ENCODE measurements at places on chromosomes 7 and 10.

- peak; percentile 44 for DNase-seq
- no peaks in the 10 kb centered on the region for H3K36me3 ChIP-seq
- H3K27me3 ChIP-seq, result no peaks in the 10 kb centered on the region
- no peak overlapping the region for H3K27ac ChIP-seq
Measured at GRCh38 chr7:35241884-35242283, 12.0 kb downstream of the TBX20 start.

- no peak overlapping the region for H3K27ac ChIP-seq
- no peak overlapping the region for H3K4me3 ChIP-seq
- H3K27me3 ChIP-seq, result no peaks in the 10 kb centered on the region
- no peaks in the 10 kb centered on the region for H3K36me3 ChIP-seq
Measured at GRCh38 chr10:23345861-23346260, 1.3 kb upstream of the C10orf67 start.

GRCh38 chr7:4343272-4344247, 338.5 kb upstream of the FOXK1 start:
- H3K27ac ChIP-seq, result no peak overlapping the region
- H3K4me1 ChIP-seq, result no peaks in the 10 kb centered on the region
- H3K36me3 ChIP-seq, result no peaks in the 10 kb centered on the region
- no peak for DNase-seq
- no peak overlapping the region for H3K4me3 ChIP-seq

GRCh38 chr10:131746241-131746711, 154.5 kb upstream of the PPP2R2D start:
- H3K4me3 ChIP-seq, result no peak overlapping the region
- H3K36me3 ChIP-seq, result no peaks in the 10 kb centered on the region
- no peak for DNase-seq
- H3K4me1 ChIP-seq, result peaks cover 1% of the 10 kb centered on the region
- no peaks in the 10 kb centered on the region for H3K27me3 ChIP-seq
- H3K27ac ChIP-seq, result no peak overlapping the region

DNA sequence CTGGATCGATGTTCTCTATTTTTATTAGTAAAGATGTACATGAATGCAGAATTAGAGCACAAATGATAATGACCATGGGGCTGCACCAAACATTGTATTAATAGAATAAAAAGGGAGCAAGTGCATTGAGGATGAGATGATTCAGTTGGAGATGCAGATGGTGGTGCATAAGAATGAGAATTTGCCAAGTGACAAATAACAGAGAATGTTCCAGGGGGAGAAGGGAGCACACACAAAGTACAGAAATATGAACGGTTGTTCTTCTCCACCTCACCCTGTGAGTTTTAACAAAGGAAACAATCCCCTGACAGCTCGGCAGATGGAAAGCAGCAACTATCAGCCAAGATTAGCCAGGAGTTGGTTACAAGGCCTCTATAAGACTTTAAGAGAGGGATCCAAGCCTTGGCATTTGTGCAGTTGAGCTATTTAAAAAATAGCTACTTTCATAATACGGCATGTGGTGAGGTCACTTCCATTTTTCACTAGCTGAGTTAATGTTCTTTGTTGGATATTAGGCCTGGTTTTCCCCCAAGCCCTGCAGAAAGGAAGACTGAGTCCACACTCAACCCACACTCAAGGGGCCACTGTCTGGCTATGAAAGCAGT, 462.5 kb downstream of the TNS3 start:
- no peaks in the 10 kb centered on the region for H3K27me3 ChIP-seq
- no peaks in the 10 kb centered on the region for H3K4me1 ChIP-seq
- H3K27ac ChIP-seq, result no peak overlapping the region
- DNase-seq, result no peak
- no peak overlapping the region for H3K4me3 ChIP-seq

- no peak overlapping the region for H3K4me3 ChIP-seq
- H3K4me1 ChIP-seq, result no peaks in the 10 kb centered on the region
- H3K36me3 ChIP-seq, result no peaks in the 10 kb centered on the region
- no peak for DNase-seq
- H3K27ac ChIP-seq, result no peak overlapping the region
Measured at GRCh38 chr7:126685018-126685573, 567.6 kb downstream of the GRM8 start.

DNA sequence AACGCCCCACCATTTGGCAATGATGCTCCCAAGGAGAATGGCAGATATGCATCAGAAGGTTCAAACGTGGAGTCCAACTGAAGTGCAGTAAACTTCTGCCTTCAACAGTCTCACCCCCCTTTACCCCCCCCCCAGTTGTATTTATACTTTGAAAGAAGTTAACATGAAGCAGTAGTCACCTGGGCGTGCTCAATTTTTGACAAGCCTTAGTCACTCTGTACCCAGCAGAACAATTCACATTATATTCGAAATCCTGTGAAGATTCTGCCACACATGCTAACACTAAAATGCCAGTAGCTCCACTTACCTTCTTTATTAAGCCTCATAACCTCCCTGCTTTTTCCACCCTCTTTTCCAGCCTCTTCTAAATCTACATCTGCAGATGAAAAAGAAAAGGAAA, 894 bp downstream of the ATXN7L1 start:
- peak overlapping the region; percentile 91 for H3K4me3 ChIP-seq
- peaks cover 19% of the 10 kb centered on the region for H3K4me1 ChIP-seq
- no peaks in the 10 kb centered on the region for H3K36me3 ChIP-seq
- no peaks in the 10 kb centered on the region for H3K27me3 ChIP-seq

- no peak for DNase-seq
- H3K36me3 ChIP-seq, result no peaks in the 10 kb centered on the region
- H3K4me3 ChIP-seq, result no peak overlapping the region
- no peak overlapping the region for H3K27ac ChIP-seq
- no peaks in the 10 kb centered on the region for H3K4me1 ChIP-seq
- H3K27me3 ChIP-seq, result no peaks in the 10 kb centered on the region
Measured at GRCh38 chr7:87337331-87337730, 8.1 kb upstream of the CROT start.

DNA sequence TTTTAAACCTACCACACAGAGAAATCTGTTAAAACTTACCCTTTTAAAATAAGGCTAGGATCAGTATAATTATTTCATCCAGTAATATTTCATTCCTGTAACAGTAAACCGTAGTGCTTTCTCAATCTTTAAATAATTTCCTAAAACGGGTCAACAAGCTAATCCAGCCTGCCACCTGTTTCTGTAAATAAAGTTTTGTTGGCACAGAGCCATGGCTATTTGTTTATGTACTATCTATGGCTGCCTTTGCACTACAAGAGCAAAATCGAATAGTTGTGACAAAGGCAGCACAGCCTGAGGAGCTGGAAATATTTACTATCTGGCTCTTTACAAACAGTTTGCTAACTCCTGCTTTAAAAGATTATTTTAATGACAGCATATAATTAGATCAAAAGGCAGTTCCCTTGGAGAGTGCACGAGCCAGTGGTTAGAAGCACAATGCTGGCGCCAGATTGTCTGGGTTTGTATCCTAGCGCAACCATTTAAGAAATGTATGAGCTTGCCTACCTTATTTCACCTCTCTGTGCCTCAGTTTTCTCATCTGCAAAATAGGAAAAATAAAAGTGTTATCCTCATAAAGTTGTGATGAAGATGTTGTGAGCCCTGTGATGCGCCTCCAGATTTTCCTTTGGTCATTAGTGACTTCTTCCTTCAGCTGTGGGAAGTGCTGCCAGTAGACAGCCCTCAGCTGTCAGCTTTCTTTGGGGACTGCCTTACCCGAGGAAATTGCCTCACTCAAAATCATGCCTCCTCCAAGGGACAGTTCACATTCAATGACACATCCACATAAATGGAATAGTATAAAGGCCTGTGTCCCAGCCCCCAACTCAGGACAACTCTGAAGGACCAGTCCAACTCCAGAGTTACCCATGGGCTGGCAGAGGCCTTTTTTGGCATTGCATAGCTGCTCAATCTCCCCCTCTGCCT, 11.8 kb upstream of the MIOS start:
- no peak for DNase-seq
- H3K4me3 ChIP-seq, result no peak overlapping the region
- no peaks in the 10 kb centered on the region for H3K27me3 ChIP-seq
- H3K27ac ChIP-seq, result no peak overlapping the region
- H3K36me3 ChIP-seq, result no peaks in the 10 kb centered on the region

GRCh38 chr7:4809091-4809591, 33.7 kb downstream of the AP5Z1 start:
- H3K36me3 ChIP-seq, result no peaks in the 10 kb centered on the region
- H3K27ac ChIP-seq, result no peak overlapping the region
- no peaks in the 10 kb centered on the region for H3K4me1 ChIP-seq
- H3K4me3 ChIP-seq, result no peak overlapping the region

- no peak overlapping the region for H3K27ac ChIP-seq
- H3K36me3 ChIP-seq, result no peaks in the 10 kb centered on the region
- DNase-seq, result no peak
- H3K4me3 ChIP-seq, result no peak overlapping the region
- no peaks in the 10 kb centered on the region for H3K4me1 ChIP-seq
- H3K27me3 ChIP-seq, result no peaks in the 10 kb centered on the region
Measured at GRCh38 chr10:123792248-123792978, 99.2 kb downstream of the CPXM2 start.

GRCh38 chr7:151756076-151756731, 120.7 kb downstream of the PRKAG2 start:
- no peaks in the 10 kb centered on the region for H3K27me3 ChIP-seq
- no peaks in the 10 kb centered on the region for H3K4me1 ChIP-seq
- H3K4me3 ChIP-seq, result no peak overlapping the region
- DNase-seq, result no peak
- H3K27ac ChIP-seq, result no peak overlapping the region

DNA sequence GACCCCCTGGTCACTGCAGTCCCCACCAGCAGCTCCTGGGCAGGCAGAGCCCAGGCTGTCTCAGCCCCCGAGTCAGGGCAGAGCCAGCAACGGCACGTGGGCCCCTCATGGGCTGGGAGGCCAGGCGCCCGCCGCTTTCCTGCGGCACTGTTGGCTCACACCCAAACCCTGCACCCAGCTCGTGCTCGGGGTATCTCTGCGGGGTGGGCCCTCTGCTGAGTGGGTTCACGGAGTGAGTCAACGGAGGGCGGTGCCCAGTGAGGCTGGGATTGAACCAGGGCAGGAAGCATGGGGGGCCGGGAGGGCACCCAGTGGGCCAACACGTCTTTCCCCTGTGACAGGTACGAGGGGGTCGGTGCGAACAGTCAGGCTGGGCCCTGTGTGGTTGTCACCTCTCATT, 28.9 kb downstream of the ADAP1 start:
- H3K4me1 ChIP-seq, result no peaks in the 10 kb centered on the region
- H3K27ac ChIP-seq, result no peak overlapping the region
- H3K4me3 ChIP-seq, result no peak overlapping the region
- no peak for DNase-seq
- no peaks in the 10 kb centered on the region for H3K36me3 ChIP-seq

DNA sequence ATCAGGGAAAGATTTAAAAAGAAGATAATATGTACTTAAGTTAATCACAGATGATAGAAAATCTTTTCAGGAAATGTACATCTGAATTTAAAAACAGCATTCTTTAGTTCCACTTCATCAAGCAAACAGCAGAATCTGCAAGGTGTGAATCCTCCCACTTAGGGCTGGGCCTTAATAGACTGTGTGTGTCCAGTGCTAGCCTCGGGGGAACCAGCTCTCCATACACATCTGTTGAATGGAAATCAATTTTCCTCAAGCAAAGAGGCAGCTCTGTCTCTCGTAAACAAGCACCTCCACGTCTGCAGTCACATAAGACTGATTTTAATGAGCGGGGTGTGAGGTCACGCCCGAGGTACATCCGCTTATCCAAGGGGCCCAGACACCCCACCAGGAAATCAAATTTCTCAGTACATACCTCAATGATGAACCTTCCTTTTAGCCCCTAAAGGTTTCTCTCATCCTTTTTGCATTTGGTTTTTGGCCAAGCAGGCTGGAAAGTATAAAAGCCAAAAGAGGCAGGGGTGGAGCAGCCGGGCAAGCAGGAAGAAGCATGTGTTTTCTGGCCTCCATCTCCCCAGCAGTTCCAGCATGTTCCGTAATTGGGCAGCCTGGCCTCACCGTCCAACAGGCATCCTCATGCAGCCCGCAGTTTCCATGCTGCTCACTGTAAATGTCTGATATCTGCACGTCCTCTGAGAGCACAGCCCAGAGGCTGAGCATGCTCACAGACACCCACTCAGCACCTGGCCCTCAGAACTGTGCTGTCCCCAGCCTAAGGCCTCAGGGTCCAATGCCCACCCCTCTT, 131.3 kb downstream of the GLI3 start:
- H3K4me1 ChIP-seq, result peaks cover 33% of the 10 kb centered on the region
- DNase-seq, result no peak
- H3K4me3 ChIP-seq, result no peak overlapping the region
- H3K27me3 ChIP-seq, result no peaks in the 10 kb centered on the region

DNA sequence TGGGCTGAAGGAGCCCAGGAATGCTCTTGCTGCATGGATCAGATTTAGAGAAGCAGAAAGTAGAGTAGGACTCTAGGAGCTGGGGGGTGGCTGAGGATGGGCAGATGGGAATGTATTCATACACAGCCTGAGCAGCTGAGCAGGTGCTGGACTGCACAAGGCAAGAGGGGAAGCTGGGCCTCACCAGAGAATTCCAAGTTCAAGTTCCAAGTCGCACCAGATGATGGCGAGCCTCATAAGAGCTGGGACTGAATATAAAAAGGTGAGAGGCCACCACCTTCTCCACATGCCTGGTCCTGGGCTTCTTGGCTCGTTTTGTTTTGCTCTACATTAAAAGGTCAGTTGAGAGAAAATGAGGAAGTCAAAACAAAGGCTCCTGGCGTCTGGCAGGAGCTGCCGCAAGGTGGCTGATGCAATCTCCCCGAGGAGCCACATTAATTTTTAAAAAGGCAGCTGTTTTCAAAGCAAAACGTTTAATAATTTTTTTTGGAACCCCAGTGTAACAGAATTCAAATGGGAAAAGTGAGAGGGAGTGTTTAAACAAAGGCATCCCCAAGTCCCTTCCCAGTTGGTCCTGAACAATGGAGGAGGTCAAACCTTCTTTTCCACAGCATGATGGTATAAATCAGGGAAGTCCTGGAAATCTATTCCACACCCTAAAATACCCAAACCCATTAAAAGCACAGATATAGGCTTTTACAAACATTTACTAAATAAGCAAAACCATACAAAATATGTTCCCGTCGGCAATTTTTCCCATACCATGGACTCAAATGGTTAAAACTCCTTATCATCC, 9.5 kb downstream of the CYREN start:
- peak; percentile 46 for DNase-seq
- no peak overlapping the region for H3K4me3 ChIP-seq
- peaks cover 2% of the 10 kb centered on the region for H3K36me3 ChIP-seq

DNA sequence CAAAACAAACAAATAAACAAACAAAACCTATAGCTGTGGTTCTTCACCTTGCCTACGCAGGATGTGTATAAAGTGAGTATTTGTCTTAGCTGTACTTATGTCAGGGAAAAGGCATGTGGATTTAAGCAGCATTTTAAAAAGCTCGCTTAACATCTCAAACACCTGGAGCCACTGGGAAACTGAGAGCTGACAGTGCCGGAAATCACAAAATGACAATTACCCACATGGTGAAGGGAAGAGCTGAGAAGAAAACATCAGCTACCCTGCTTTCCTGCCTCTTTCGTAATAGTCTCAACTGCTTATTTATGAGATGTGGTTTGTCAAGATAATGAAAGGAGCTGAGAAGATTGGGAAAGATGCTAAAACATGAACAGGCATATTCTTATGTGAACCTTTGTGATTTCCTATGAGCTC, 31.1 kb upstream of the MSMB start:
- H3K4me3 ChIP-seq, result no peak overlapping the region
- no peaks in the 10 kb centered on the region for H3K27me3 ChIP-seq
- no peaks in the 10 kb centered on the region for H3K36me3 ChIP-seq

GRCh38 chr10:78375854-78376785, 342.5 kb downstream of the RPS24 start:
- H3K4me3 ChIP-seq, result no peak overlapping the region
- no peak for DNase-seq
- H3K4me1 ChIP-seq, result no peaks in the 10 kb centered on the region
- no peaks in the 10 kb centered on the region for H3K27me3 ChIP-seq
- no peak overlapping the region for H3K27ac ChIP-seq

Data from mesendoderm (in vitro differentiated cells).